ENCODE measurements at places on chromosomes 1 and 21.

- no peak for DNase-seq
Observed at GRCh38 chr1:5250336-5250735, 595.9 kb downstream of the AJAP1 start.

- no peak for DNase-seq
Observed at GRCh38 chr1:225972344-225973152, 26.6 kb downstream of the SDE2 start.

DNA sequence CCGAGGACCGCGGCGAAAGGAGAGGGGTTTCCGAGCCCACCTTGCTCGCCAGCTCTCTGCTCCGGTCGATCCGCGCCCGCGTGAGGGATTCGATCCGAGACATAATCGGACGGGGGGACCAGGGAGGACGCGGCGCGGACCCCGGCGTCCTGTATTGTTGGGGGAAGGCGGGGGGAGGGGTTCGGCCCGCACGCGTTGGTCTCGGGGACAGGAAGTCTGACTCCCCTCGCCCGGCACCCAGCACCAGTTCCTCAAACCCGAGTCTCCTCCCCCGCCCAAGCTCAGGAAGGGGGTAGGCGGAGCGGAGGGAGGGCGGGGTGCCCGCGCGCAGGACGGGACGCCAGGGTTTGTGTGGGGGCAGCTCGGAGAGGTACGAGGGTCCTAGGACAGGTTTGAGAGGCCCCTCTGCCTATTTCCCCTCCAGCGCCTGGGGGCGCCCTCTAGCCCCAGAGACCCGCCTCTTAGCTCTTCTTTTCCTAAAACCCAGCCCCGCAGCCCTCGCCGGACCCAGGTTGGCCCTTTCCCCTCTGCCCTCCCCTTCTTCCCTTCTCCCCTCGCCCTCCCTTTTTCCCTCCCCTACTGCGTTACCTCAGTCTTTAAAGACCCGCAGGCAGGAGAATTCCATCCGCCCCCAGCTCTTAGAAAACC, at the start of gene ARHGEF2:
TSS of gene ARHGEF2 (minus strand) at position 223 of the 648 bp plus-strand sequence. CDS start at position 103, 120 bp downstream.
- no peak for DNase-seq

DNA sequence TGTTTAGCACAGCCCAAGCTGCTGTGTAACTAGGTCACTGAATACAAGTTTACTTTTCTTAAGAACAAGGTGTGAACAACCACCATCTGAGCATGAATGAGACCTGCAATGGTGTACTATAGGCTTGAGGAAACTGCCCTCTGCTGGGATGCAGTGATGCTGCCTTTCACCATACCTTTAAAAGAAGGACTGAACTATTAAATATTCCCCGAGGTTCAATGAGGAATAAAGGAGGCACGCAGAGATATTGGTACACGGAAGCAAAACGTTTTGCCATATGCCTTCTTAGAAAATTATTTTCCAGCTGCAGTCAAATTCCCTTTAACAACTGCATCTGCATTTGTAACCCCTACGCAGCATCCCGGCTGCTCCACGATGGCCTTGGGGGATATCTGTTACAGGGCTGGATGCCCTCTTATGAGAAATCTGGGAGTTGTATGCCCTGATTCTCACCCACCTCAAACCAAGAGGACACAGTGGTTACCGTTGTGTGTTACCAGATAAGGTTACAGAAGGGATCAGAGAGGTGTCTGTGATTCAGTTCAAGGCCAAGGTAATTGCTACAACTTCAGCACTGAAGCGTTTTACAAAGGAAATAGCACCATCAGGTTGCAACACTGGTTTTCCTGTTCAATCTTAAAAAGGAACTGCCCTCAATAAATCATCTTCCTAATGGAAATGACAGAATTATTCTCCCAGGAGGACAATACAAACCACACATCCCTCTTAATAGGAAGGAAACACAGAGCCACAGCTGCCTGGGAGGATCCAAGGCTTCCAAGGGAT, 470.5 kb downstream of the LTN1 start:
- no peak for DNase-seq

DNA sequence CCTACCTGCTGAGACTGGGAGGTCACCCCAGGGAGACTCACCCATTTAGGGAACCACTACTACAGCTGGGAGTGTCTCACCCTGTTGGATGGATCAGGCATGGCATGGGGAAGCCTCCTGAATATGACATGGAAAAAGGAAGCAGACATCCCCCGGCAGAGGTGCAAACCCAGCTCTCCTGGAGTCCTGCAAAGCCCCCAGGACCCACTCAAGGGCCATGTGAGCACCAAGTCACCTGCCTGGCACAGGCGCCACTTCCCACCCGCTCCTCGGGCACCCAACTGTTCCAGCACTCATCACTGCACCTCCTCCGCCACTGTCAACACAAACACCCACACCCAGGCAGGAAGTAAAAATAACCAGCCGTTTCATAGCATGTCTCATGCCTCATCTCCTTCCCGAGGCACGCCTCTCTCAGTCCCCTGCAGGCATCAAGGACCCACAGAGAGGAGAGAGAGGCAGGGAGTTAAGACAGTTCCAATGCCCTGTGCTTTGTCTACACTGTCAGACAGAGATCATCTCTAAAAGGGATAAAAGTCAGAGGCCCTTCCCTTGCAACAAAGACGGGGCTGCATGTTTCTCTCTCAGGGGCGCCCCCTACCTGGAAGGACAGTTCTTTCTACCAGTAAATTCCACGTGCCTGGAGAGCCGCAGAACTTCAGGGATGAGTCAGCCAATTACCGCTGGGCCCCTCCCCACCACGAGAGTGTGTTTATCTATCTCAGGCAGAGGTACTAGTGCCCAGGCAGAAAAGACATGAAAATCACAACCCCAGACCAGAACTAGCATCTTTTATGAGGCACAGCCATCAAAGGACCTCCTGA, 150.1 kb upstream of the SOD1 start:
- DNase-seq = no peak

DNA sequence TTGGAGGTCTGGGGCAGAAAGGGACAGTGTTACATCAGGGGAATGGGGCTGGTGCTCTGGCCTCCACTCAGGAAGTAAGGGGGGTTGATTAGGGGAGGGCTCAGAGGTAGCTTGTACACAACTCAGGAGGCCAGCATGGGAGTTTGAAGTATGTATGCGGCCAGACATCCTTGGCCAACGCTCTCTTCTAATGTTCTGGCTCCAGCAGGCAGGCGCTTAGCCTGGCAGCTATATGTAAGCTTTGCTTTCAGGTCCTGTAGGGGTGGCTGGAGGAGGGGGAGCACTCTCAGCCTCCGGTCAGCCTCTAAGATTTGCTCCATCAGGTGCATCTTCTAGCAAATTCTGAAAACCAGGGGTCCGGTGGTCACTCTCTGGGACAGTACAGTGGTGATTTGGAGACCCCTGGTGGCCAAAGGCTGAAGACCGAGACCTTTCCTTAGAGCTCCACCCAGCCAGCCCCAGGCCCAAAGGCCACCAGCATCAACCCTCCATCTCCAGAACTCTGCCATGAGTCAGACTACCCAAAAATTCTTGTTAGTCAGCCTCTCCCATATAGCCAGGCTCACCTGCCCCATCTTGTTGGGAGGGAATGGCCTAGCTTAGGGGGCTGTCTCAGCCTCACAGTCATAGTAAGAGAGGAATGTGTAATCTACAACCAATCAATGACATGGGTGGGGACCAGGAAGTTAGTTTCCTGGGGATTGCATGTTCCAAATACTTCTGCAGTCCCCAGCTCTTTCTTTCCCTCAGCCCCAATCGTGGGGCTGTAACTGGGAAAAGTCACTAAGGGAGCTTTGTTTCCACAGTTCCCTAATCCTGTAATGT, 9.7 kb upstream of the COL8A2 start:
- no peak for DNase-seq
